ENCODE measurements at places on chromosomes 5 and 9. TPM values are rescaled to one million over a fixed set of nuclear protein-coding genes. Genes with fewer than 3 reads are reported as not detected.

The CTXN3 gene
- not detected for total RNA-seq

The SLC6A18 gene
- total RNA-seq = not detected

DNA sequence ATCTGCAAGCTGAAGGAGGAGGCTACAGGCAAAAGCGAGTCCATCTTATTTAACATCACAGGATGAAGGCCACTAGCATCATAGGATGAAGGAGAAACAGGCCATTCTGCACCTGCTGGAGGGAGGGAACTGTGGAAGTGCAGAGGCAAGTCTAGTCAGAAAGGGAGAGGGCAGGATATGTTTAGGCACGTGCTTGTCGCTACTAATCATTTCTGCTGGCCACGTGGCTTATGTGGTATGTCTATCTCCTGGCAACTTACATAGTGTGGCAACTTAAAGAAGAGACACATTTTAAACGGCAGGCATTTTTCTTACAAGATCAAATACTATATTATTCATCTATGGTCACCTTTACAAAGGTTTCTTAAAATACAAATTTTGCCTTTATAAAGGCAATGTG, 74.0 kb downstream of the GNAQ start:
- H3K27me3 ChIP-seq = no peaks in the 10 kb centered on the region
- H3K36me3 ChIP-seq = no peaks in the 10 kb centered on the region
- H3K27ac ChIP-seq = no peak overlapping the region
- peaks cover 18% of the 10 kb centered on the region for H3K4me1 ChIP-seq
- H3K4me3 ChIP-seq = no peak overlapping the region

GRCh38 chr9:10062629-10063395, 550.0 kb downstream of the PTPRD start:
- H3K4me3 ChIP-seq = no peak overlapping the region
- H3K27ac ChIP-seq = no peak overlapping the region
- DNase-seq = no peak
- no peaks in the 10 kb centered on the region for H3K4me1 ChIP-seq
- H3K36me3 ChIP-seq = no peaks in the 10 kb centered on the region

DNA sequence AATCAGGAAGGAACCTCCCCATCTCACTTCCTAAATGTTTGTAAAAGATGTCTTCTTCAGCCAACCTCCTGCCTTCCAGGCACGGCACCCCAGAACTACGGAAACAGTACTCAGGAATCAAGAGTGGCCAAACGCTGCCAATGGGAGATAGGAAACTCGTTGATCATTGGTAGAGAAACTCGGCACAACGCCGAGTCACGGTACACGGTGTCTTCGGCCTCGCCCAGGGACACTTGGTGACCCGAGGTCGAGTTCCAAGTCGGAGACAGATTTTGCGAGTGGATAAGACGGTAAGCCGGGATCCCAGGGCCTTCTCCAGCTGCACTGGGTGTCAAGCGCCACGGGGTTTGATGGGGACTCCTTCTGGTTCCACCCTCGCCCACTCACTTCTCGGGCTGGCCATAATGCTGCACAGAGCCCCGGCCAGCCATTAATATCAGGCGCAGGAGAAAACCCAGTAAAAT, 343 bp downstream of the KIAA0825 start:
- H3K27ac ChIP-seq = peak overlapping the region; percentile 79
- DNase-seq = peak; percentile 89
- peaks cover 11% of the 10 kb centered on the region for H3K4me1 ChIP-seq
- no peaks in the 10 kb centered on the region for H3K36me3 ChIP-seq
- H3K27me3 ChIP-seq = no peaks in the 10 kb centered on the region
- peak overlapping the region; percentile 80 for H3K4me3 ChIP-seq

GRCh38 chr5:73957397-73958001, 331.5 kb downstream of the ARHGEF28 start:
- no peak overlapping the region for H3K4me3 ChIP-seq
- no peaks in the 10 kb centered on the region for H3K36me3 ChIP-seq
- peaks cover 7% of the 10 kb centered on the region for H3K4me1 ChIP-seq
- no peaks in the 10 kb centered on the region for H3K27me3 ChIP-seq
- no peak for DNase-seq

DNA sequence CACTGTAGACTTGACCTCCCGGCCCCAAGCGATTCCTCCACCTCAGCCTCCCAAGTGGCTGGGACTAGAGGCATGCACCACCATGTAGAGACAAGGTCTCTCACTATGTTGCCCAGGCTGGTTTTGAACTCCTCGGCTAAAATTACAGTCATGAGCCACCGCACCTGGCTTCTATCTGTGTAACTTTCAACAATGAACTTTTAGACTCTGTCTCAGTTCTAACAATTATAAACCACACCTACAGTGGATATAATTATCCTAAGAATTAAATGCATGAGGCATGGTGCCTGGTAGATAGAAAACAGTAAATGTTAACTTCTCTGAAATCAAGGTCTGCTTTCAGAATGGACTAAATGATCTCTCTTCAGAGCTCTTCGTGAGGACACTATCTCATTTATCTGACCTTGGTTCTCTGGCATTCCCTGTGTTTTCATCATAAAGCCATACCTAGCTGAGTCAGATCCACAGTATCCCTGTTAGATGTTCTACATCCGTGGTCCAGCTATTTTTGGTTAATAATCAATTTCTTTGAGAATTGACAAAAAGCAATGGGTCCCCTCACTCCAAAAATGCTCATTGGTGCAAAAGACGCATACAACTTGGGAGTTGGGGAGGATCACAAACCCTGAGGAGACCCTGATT, 7.2 kb downstream of the HAVCR1 start:
- no peaks in the 10 kb centered on the region for H3K27me3 ChIP-seq
- H3K27ac ChIP-seq = no peak overlapping the region

Measured in testis (tissue), 5 donors.